ENCODE measurements at places on chromosomes 7 and 10.
A peak's percentile ranks its signal among the peaks of the same experiment; 100 is the strongest.

- DNase-seq: no peak
Observed at GRCh38 chr7:135965602-135966001, 11.6 kb downstream of the MTPN start.

- DNase-seq: no peak
Observed at GRCh38 chr10:105967256-105967655, 1197.2 kb downstream of the SORCS1 start.

- no peak for DNase-seq
Observed at GRCh38 chr7:94907026-94907810, at the start of gene PPP1R9A. PPP1R9A (plus strand) TSS chr7:94907594; CDS start chr7:94910114, 2,520 bp downstream.

GRCh38 chr7:106423821-106424475 is 139.2 kb upstream of the NAMPT start:
- no peak for DNase-seq

- DNase-seq: no peak
Observed at GRCh38 chr10:36899652-36900051, 225.7 kb upstream of the ANKRD30A start.

GRCh38 chr7:109955986-109956385 is 1134.9 kb upstream of the LRRN3 start:
- no peak for DNase-seq

GRCh38 chr7:13989126-13989948 is at the start of gene ETV1:
ETV1 (minus strand) TSS chr7:13989666; CDS start chr7:13989052, 614 bp downstream.
- DNase-seq: peak; percentile 36

DNA sequence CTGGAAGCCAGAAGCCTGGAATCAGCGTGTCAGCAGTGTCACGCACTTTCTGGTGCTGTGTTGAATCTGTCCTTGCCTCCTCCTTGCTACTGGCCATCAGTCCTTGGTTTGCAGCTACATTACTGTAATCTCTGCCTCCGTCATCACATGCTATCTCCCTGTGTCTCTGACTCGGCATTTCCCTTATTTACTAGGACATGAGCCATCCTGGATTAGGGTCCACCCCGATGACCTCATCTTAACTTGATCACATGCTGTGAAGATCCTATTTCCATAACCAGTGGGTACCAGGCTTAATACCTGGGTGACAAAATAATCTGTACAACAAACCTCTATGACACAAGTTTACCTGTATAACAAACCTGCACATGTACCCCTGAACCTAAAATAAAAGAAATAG is 518.0 kb upstream of the KLF6 start:
- no peak for DNase-seq

DNA sequence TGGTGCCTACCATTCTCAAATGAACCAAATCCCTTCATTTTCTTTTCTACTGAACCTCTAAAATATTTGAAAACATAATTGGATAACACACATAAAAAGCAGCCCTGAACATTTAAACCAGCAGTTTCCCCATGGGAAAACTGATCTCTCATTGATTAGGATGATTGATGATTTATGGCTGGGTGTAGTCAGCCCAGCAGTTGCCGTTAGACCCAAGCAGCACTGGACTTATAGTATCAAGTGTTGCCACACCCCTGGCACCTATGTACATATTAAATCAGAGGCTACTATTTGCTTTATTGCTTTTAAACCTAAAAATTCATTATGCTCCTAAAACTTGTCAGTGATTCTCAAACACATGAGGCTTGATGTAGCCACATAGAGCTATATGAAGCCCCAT is 20.2 kb upstream of the SLC25A13 start:
- DNase-seq: no peak

GRCh38 chr10:17348501-17349349 is 105.7 kb downstream of the ST8SIA6 start:
- no peak for DNase-seq

DNA sequence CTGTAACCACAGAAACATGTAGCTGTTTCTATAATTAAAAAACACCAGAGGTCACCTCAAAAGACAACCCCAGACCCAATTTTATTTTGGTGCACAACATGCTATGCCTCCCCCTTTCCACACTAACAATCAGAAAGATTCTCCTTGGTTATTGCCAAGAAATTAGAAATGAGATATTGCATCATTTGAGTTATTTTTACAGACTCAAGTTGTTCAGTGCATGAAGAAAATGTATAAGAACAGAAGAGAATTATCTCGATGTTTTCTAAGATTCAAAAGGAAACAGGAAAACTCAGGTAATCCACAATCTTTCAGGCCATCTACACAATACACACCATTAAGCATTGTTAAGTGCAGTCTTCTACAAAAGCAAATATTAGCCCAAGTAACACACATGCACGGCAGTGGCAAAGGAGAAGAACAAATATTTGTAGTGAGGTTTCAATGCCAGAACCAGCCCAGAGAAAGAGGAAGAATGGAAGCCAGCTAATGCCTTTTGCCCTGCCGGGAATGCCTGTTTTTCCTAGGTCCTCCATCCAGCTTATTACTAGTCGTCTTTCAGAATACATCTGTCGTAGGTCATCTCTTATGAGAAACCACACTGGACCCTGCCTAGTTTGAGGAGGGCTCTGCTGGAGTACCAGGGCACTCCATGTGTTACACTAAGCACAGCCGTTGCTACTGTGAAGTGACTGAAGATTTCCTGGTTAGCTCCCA is 67.6 kb upstream of the C1GALT1 start:
- no peak for DNase-seq

GRCh38 chr10:73907841-73908517 is 3.0 kb upstream of the PLAU start:
- no peak for DNase-seq

- no peak for DNase-seq
Observed at GRCh38 chr7:20597339-20597738, 18.1 kb upstream of the ABCB5 start.

DNA sequence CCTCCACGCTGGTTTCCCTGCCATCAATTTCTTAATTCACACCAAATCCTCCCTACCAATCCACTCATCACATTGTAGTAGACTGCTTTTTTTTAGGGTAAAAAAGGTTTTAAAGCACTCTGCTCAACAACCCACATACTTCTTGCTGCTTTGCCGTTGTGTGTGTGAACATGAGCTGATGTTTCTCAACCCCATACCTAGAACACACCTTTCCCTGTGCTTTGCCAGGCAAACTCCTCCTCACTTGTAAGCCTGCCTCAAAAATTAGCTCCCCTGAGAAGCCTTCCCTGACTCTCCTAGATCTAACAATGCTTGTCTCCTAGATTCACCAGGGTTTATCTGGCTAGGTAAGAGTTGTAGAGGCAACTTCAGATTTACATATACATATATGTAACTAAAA is 119.0 kb upstream of the FAM133B start:
- no peak for DNase-seq
